GDM1 (cell line): ENCODE measurements at places on chromosomes 12 and 14.

DNA sequence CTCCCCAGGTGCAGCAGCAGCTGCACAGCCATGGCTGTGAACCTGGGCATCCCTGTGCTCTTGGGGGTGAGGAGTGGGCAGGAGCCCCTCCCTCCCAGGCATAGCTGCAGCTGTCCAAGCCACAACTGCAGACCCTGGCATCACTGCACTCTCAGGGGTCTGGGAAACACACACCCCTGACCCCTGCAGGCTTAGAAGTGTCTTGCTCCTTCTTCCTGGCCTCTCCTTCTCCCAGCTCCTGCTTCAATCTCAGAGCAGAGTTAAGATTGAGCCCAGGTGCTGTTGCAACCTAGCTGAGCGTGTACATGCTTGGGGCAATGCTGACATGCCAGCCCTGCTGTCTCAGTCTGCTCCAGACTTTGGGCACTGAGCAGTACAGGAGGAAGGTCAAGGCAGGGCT is 833.6 kb downstream of the FLRT2 start:
- DNase-seq: no peak

DNA sequence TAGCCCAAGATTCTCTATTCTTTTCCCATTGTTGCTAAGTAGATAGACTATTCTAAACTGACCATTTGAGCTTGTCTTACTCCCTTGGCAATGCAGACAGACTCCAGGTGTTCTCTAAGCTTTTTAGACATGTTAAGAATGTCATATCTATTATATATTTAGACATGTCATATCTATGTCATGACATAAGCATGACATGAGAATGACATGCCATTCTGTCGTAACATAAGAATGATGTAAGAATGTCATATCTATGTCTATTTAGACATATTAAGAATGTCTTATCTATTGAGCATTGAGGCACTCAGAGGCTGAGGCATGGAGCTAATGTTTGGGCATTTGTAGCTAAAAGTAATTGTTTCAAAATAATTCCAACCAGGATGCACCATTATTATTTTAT is 277.3 kb upstream of the ATP2B1 start:
- no peak for DNase-seq

DNA sequence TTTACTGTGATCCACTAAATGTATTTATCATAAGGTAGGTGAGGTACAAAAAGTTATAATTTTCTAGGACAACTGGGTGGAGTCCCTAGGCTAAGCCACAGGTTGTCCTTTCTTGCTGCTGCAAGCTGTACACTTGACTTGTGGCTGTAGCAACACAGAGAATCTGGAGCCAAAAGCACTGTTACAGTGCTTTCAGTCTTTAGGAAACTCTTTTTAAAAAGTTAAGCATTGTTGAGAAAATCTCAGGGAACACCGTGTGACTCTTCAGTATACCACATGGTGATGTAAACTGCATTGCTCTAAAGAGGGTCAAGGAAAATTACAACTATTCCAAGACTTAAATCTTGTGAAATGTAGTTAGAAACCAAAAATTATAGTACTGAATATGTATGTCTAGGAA is 11.4 kb downstream of the SLC15A5 start:
- DNase-seq: no peak

DNA sequence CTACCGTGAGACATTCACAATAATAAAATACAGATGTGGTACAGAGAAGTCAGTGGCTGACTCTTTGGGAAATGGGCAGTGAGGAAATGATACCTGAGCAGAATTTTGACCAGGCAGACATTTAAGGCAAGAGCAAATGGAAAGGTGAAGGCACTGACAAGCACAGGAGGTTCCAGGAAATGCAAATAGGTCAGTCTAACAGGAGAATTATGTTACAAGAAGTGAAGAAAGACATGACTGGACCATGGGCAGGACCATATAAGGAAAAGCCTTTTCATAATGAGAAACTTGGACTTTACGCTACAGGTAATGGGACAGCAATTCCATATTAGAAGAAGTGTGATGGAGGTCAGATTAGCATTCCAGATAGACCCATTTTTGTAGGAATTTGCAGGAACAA is 338.9 kb downstream of the PDZRN4 start:
- no peak for DNase-seq

DNA sequence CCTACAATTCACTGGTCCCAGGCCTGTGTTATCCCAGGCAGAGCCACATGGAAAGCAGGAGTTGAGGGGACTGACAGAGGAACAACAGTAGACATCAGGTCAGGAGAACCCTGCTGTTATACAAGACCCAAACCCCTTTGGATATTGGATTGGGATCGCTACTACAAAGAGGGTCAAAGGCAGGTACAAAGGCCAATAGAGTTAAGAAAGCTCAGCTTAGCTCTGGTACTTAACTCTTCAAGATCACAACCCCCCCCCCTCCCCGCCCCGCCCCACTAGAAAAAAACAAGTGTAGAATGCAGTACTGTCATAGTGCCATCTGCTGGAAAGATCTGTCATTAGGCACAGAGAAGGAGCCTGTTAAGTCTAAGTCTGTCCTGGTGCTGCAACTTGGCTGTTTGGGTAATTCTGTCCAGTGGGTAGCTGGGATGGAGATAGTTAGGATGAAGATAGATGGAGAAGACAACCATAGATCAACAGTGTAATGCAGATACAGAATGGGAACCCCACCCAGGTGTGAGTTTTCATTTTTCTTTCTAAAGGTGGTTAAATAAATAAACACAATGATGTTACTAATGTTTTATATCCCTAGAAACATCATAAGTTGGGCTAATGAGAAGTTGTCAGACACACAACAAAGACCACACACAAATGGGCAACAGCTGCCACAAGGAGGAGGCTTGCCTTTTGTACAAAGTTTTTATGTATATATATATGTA is 17.2 kb downstream of the REM2 start:
- DNase-seq: peak; percentile 12

DNA sequence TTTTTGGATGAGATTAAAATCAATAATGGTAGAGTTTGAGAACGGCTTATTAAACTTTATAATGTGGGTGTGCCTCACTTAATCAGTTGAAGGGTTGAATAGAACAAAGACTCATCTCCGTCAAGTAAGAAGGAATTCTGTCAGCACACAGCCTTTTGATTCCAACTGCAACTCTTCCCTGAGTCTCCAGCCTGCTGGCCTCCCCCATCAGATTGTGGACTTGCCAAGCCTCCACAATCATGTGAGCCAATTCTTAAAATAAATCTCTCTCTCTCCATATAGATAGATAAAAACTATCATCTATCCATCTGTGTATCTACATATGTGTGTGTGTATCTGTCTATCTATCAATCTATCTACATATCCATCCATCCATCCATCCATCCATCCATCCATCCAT is 127.4 kb upstream of the BTG1 start:
- no peak for DNase-seq

GRCh38 chr12:40832668-40833067 is 140.4 kb downstream of the CNTN1 start:
- DNase-seq: no peak

DNA sequence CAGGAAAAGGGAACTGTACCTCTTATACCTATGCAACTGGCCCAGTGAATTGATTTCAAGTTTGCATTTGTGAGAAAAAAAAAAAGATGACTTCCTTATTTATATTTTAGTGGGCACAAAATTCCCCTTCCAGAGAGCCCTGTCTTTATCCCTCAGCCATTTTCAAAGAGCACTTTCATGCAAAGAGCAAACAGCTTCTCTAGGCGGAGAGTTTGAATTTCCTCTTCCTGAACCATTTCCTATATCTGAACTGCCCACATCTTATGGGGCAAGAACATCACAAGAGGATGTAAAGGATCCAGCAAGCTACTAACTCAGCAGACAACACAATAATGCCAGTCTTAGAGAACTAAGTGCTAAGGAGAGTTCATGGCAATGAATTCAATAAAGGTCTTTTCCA is 22.3 kb upstream of the PLXNC1 start:
- DNase-seq: peak; percentile 31

GRCh38 chr12:103441437-103442181 is 54.2 kb downstream of the C12orf42 start:
- DNase-seq: peak; percentile 19

- DNase-seq: no peak
Observed at GRCh38 chr12:95504140-95504539, 30.2 kb downstream of the METAP2 start.

GRCh38 chr14:105532735-105533141 is 6.4 kb downstream of the TMEM121 start:
- DNase-seq: no peak

- no peak for DNase-seq
Observed at GRCh38 chr14:29636870-29637269, 290.8 kb downstream of the PRKD1 start.

GRCh38 chr12:17020765-17021164 is 414.8 kb upstream of the LMO3 start:
- no peak for DNase-seq
